T1000 (cell line): ENCODE measurements at places on chromosomes 4 and X.

GRCh38 chr4:40998675-40999358 is 215.5 kb downstream of the APBB2 start:
- peak; percentile 29 for DNase-seq

- DNase-seq, result no peak
Measured at GRCh38 chr4:39699687-39700409, 1.9 kb downstream of the UBE2K start.

- no peak for DNase-seq
Measured at GRCh38 chrX:23864742-23865326, 42.9 kb downstream of the APOO start.

DNA sequence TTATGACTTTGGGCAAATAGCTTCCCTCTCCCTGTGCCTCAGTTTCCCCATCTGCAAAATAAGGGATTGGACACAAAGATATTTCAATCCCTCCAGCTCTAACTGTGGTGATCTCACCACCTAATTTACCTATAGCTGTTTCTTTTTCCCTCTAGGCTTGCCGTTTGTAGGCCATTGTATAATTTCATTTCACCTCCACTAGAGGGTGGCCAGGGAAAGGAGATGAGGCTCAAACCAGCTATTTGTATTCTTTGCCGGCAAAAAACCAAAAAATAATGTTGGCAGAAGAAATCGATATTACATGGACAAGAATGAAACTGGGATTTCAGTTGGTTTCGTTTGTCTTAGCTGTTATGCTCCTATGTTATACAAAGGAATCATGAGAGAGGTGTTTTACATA is 36.1 kb upstream of the DOCK11 start:
- DNase-seq, result no peak

GRCh38 chr4:77044461-77045150 is 31.2 kb downstream of the CCNI start:
- DNase-seq, result no peak

DNA sequence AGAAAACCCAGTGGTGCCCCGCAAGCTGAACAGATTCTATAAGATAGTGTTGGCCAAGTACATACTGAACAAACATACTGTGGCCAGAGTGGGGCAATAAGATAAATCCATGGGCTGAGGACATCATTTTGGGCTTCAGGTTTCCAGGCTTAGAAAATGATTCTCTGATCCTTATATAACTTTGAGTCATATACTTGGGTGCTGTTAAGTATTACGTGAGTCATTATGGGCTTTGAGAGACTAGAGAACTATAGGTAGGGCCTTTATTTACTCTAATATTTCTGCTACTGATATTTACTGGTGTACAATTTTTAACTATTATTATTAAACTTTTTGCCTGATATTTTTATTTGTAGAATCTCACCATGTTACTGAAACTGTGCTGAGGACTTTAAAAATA is 586.1 kb downstream of the CENPC start:
- DNase-seq, result no peak

DNA sequence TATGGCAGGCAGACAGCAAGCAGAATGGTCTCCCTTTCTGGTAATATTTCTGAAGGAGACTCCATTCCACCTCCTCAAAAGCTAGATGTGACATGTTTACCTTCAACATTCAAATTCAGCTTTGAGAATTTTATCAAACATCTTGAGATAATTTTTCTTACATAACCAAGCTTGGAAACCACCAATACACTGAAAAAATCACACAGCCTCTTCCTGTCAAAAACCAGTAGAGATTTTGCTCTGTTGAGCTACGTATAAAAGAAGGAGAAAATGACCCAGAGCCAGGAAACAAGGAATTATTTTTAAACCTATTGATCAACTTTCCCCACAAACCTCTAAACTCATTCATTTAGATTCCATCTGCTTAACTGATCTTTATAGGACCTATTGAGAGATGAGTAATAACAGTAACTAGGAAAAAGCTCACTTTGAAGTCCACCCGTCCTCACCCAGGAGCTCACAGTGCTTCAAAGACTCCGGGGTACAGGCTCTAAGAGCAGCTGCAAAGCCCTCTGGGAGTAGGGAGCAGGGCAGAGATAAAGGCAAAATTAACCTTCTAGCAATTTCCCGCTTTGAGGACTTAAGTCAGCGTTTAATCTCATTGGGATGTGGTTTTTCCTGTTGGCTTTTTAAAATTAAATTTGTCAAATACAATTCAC is 318.2 kb upstream of the RASGEF1B start:
- DNase-seq, result no peak

GRCh38 chrX:7100022-7100421 is 47.5 kb upstream of the STS start:
- DNase-seq, result no peak

DNA sequence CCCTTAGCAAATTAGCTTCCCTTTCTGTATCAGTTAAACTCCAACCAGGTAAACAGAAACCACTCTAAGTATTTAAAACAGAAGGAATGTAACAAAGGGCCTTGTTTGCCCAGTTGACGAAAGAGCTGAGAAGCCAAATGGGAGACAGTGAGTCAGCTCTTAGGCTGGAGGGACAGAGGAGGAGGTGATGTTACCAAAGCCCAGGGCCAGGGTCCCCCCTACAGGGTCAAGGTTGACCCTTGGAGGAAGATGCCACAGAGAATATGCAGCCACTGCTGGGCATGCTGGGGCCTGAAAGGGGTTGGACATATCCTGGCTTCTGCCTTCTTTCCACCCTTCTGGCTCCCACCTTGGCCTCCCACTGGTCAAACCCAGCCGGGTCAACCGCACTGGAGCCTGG is 38.3 kb upstream of the LGI2 start:
- DNase-seq, result no peak

- DNase-seq, result no peak
Measured at GRCh38 chr4:167290678-167291077, 56.4 kb upstream of the SPOCK3 start.
